ENCODE measurements at places on chromosomes 5 and 9. TPM values are rescaled to one million over a fixed set of nuclear protein-coding genes. Genes with fewer than 3 reads are reported as not detected.

The SPEF2 gene
- polyA plus RNA-seq = 0.46 TPM

The PCDHB14 gene
- polyA plus RNA-seq = not detected

The ADGRD2 gene
- not detected for polyA plus RNA-seq

The LCN9 gene
- not detected for polyA plus RNA-seq

The MAMDC4 gene
- not detected for polyA plus RNA-seq
